Kidney (tissue), 22 donors: ENCODE measurements at places on chromosomes 6 and 20. TPM values are rescaled to one million over a fixed set of nuclear protein-coding genes. Genes with fewer than 3 reads are reported as not detected.

LY86 gene
- total RNA-seq: 6.1 TPM

ANKRD66 gene
- total RNA-seq: not detected

SIM1 gene
- 31.8 TPM for total RNA-seq

JAG1 gene
- total RNA-seq: 132 TPM

FAM217A gene
- not detected for total RNA-seq

RHAG gene
- total RNA-seq: not detected

NKAIN4 gene
- 29.7 TPM for total RNA-seq

HNF4A gene
- total RNA-seq: 26.0 TPM

BPIFB2 gene
- not detected for total RNA-seq

STMND1 gene
- not detected for total RNA-seq

CGA gene
- total RNA-seq: not detected

TCP1 gene
- 130 TPM for total RNA-seq

IP6K3 gene
- 0.47 TPM for total RNA-seq

OR14J1 gene
- not detected for total RNA-seq

TSPO2 gene
- total RNA-seq: 0.44 TPM

PTP4A1 gene
- 43.7 TPM for total RNA-seq

PARD6B gene
- 72.0 TPM for total RNA-seq

ASIP gene
- not detected for total RNA-seq

TFAP2D gene
- not detected for total RNA-seq
